ENCODE measurements at places on chromosomes 11 and 22. TPM values are rescaled to one million over a fixed set of nuclear protein-coding genes. Genes with fewer than 3 reads are reported as not detected.

Gene LDHAL6A
- total RNA-seq, result not detected

GRCh38 chr11:106399076-106399511, 321.6 kb downstream of the AASDHPPT start:
- peak; percentile 82 for DNase-seq

GRCh38 chr22:46830841-46831240, 68.4 kb downstream of the TBC1D22A start:
- DNase-seq, result no peak

DNA sequence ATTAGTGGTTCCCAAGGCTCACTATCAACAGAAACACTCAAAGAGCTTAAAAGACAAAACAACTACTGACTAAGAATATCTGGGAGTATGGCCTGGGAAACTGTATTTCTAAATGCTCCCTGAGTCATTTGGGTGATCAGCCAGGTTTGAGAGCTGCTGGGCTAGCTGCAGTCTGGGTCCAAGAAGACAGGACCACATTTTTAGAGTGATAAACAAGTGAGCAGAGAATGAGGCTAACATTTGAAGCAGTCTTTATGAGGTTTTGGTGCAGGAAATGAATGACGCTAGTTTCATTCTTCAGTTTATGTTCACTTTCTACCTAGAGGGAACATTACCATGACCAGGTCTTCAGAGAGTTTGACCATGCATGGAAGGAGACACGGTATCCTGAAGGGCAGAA, 97.7 kb downstream of the TEAD1 start:
- DNase-seq, result no peak

Gene CCDC89
- not detected for total RNA-seq

Gene PANX2
- total RNA-seq, result 19.5 TPM

Gene CLDN5
- not detected for total RNA-seq

- no peak for DNase-seq
These were observed 8.8 kb upstream of the PRG2 start for GRCh38 chr11:57399221-57399620.

GRCh38 chr11:63417174-63417852, 47.7 kb downstream of the SLC22A9 start:
- no peak for DNase-seq

All from Caki2 (cell line).